ENCODE measurements at places on chromosomes 4 and X.

DNA sequence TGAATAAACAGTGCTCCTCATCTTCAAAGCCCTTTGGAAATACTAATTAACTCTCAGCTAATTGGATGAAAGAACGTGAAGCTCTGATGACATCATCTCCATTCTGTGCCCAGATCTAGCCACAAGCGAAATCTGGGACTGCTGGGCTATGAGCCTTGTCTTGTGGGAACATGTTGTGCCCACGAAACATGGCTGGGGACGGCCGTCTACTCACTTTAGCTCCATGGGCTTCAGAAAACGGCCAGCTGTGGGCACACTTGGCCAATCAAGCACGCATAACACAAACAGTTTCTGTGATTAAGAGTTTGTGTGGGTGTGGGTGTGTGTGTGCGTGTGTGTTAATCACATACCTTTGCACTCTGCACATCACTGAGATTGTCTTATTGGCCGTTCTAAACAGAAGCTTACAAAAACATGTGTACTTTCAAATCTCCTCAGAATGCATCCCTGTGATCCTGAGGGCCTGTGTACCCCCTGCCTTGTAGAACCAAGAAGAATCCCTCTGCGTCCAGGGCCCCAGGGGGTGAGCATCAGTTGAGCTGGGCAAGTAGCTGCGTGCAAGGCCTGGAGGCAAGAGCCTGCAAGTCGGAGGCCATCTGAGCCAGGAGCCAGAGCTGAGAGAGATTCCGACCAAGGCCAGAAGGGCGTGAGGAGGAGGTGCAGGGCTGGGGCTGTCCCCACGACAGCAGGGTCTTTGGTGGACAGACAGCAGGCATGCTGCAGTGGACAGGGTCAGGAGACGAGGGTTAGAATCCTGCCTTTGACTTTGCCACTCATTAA is 18.7 kb upstream of the ZNF185 start:
- DNase-seq: no peak

- no peak for DNase-seq
Observed at GRCh38 chrX:85993539-85994197, 53.7 kb downstream of the CHM start.

- no peak for DNase-seq
Observed at GRCh38 chr4:148649652-148650331, 207.6 kb upstream of the NR3C2 start.

DNA sequence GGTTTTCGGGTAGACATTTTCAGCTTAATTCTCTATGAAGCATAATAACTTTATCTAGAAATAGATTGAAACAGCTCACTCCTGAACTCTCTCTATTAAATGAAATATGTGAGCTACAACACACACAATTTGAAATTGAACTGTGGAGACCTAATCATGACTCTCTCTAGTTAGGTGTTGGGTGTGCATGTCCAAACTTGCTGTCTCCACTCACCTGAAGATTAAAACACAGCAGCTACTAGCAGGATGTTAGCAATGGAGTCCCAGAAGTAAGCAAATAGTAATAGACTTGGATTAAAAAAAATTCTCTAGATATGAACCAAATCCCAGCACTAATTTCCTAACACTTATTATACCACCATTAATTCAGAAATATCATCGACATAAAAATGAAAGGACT is 173.1 kb downstream of the FSTL5 start:
- no peak for DNase-seq

GRCh38 chr4:30462445-30463090 is 257.6 kb upstream of the PCDH7 start:
- no peak for DNase-seq

DNA sequence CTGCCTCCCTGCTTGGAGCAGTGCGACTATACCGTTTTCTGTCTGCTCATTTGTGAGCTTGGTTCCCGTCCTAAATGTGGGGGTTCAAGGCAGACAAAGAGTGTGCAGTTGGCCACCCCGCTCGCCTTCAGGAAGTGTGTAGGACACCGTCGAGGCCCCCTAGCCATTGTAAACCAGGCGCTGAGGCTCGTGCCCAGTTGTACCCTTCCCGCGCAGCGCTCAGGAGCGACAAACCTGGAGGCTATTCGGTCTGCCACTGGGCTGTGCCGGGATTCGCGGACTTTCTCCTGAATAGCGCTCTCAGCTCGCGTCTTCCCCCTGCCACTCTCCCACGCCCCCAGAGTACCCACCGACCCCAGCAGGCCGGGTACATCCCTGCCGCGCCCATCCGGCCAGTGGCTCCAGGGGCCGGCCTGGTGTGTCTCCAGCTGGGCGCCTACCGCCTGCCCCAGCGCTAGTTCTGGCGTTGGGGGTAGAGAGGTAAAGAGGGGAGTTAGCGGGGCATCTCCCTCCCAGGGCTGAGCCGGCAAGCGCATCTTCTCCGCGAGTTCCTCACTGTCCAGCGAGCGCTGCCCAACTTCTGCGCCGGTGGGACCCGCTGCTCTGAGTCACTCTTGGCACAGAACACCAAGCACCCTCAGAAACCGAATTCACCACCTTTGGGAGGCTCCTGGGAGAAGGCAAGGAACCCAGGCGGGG is 880 bp upstream of the LONRF3 start:
- no peak for DNase-seq

Measured in stimulated activated CD4-positive, alpha-beta T cell treated with anti-CD3 and anti-CD28 coated beads, TNF-alpha, amount 100 ng/mL, for 48 hours (primary cell).